ENCODE measurements at places on chromosomes 1 and 21.

DNA sequence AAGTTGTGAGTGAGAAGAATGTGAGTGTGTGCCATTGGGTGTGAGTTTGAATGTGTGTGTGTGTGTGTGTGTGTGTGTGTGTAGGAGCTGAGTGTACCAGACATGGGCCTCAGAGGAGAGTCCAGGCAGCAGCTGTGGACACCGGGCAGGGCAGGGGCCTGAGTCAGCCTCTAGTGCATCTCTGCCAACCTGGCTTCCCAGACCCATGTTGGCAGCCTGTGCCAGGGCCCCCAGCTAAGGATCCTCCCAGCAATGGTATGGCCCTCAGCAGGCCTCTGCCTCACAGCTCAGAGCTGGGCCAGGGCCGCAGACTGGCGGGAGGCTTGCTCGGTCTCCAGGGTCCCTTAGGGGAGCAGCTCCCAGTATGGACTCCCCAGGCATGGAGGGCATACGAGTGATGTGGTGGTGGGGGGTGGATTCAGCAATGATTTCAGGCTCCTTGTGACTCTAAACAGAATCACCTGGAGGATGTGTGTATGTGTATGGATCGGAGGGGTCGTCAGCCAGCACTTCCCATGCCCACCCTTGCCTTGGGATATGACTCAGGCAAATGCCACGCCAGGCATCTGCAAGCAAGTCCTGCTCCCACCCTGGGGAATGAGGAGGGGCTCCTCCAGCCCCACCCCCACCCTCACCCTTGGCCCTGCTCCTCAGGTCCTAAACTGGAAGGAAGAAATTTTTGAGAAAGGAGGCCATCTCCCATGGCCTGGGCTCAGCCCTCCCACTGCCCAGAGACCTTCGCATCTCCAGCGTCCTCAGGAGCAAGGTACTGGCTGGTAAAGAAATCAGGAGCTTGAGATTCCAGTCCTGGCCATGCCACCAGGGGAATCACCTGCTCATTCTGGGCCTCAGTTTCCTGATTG is 1.8 kb upstream of the FOXO6 start:
- DNase-seq: no peak

- DNase-seq: no peak
Measured at GRCh38 chr1:96372881-96373280, 348.7 kb upstream of the PTBP2 start.

- no peak for DNase-seq
Measured at GRCh38 chr21:42534421-42535378, 21.0 kb downstream of the SLC37A1 start.

GRCh38 chr1:202663131-202663530 is 47.1 kb downstream of the SYT2 start:
- DNase-seq: no peak

DNA sequence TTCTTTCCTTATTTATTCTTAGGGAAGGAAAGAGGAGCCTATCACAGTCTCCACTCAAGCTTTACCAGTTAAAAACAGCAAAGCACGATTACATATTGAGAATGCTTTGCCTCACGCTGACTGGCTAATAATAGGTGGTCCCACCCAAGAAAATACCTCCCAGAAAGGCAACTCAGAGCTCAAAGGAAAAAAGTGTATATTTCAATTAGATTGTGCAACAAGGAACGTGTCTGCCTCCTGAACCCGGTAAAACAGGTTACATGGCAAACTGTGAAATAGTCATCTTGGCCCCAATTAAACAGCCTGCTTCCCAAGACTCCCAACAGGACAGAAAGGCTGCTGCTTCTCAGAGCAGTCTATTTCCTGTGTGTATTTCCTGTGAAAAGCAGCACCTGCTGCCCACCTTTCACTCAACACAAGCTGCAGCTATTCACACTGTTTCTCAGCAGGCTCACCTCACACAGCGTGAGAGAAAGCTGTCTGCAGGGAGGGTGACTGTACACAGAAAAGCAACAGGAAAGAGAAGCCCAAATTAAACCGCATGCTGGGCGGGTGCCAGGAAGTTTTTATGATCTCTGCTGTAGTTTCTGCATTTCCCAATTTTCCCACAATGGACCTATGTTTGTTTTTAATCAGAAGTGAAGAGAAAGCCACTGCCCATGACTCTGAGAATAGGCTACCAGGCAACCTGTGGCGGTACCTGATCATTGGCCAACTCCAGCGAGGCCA is 44.0 kb downstream of the URB1 start:
- no peak for DNase-seq

DNA sequence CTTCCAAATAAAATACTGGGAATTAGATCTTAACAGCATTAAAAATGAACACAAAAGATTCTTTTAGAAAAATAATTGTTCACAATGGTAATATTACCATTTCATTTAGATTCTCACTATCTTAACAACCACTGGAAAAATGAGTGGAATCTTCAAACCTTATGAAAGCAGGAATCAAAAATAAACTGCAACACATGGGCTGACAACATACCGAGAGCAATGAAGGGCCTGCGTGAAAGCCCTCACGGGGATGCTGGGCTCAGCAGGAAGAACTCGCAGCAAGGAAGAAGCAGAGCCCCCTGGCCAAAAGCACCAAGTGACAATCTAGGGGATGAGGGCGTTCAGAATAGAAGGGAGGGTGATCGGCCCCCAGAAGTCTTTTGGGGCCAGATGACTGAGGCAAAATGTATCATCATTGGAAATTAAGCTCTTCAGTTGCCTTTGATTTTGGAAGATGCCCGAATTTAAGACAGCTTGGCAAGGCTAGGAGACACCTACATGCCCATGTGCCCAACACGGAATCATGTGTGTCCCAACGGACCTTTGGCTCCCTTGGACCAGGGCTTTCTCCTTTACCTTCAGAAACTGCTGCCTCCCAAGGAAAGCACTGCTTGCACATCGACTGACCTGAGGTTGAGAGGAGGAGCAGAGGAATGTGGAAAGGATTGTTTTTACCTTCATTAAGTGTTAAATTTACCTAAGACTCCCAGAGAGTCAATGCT is 103.9 kb downstream of the TGFBR3 start:
- DNase-seq: no peak

DNA sequence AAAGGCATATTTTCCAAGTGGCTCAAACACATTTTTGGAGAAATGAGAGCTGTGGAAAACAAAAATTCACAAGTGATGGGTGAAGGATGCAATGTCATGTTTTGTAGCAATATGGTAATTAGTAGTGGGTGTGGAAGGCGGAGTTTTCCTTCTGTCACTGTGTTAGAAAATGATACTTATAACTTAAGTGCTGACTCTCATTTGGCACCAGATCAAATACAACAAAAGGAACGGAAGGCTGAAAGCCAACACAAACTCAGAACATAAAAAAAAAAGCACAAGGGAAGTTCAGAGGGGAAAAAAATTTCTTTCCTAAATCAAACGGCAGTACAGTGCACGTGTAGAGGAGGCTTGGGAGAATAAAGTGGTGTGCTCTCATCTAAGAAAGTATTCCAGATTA is at the start of gene TNFSF18:
TNFSF18 (minus strand) TSS at position 77 of the 400 bp plus-strand sequence; CDS start at position 32, 45 bp downstream.
- DNase-seq: no peak

DNA sequence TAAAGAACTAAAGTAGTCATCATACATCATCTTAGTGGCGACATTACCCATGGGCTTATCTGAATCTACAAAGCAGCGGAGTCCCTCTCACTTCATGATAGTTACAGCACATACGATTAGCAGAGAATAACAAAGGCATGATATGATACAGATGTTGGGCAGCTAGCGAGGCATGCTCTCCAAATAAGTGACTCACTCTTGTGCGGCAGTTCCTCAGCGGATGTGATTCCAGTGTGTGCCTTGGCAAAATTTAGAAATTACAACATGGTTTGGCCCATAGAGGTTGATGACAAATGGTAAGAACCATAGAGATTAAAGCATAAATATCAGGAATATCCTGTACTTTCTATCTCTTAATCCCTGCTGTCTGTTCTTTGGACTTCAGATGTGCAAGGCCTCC is 48.1 kb upstream of the PAXBP1 start:
- DNase-seq: no peak
